ENCODE measurements at places on chromosomes 7 and 10.

DNA sequence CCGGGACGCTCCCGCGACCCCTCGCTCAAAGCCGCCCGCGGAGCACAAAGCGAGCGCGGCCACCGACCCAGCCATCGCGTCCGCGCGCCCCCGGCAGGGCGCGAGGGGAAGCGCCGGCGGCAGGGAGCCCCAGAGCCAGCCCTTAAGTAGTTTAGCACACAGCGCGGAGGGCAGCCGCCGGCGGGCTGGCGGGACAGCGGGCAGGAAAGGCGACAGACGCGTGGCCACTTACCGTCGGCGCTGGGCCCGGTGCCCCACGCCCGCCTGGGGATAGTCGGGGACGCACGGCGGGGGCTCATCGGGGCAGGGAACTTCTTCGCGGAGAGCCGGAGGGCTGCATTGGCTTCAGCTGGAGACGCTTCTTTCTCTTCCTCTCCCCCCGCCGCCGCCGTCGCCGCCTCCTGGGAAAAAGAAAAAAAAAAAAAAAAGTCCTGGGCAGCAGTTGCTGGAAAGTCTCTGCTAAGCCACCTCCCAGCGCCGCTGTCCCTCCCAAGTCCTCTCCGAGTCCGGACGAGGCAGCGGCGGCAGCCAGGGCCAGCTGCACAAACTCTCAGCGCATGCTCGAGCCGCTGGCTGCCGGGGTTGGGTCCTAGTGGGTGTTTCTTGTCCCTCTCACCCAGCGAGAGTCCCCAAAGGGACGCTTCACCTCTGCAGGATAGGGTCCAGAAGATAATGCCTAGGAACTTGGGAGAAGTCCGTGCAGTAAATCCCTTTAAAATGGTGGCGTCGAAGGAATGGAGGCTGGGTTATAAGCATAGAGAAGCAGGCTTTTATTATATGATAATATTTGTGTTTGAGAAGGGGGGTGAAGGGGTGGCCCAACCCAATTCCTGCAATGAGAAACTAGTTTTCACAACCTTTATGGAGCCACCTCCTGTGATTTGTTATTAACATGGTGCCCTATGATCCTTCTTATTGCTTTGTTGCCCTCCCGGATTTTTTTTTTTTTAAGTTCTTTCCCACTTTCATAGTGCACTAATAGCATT, at the start of gene TSPAN12:
TSS of gene TSPAN12 (minus strand) at position 557 of the 986 bp plus-strand sequence. CDS start 1,381 bp downstream, outside the sequence.
- DNase-seq, result peak; percentile 33

DNA sequence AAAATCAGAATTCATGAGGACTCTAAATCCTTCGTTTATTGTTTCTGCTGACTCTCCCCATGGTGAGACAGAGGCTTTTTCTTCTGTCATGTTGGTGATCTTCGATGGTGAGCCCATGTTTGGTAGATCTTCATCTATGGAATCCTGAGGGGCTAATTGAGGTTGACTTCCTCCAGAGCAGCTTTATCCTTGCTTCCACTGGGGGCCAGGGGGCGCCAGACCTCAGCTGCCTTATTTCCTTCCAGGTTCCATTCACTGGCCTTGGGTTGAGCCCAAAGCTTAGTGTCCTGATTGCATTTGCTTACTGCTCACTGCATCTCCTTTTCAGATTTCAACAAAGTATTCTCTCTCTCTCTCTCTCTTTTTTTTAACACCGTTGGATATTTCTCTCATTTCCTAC, 80.7 kb downstream of the GCC1 start:
- no peak for DNase-seq

DNA sequence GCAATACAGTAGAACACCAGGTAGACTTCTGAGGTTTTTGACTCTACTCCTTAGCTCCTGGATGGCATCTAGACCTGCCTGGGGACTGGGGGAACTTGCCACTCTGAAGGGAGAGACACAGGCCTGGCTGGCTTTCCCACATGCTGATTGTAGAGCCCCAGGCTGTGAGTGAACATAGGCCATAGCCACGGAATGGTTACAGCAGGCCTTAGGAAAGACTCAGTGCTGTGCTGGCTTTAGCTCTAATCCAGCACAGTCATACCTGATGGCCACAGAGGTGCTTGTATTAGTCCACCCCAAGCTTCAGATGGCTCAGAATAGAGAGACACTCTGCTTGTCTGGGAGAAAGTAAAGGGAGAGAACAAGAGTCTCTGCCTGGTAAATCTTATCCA, 35.0 kb upstream of the ARHGAP12 start:
- DNase-seq, result no peak

DNA sequence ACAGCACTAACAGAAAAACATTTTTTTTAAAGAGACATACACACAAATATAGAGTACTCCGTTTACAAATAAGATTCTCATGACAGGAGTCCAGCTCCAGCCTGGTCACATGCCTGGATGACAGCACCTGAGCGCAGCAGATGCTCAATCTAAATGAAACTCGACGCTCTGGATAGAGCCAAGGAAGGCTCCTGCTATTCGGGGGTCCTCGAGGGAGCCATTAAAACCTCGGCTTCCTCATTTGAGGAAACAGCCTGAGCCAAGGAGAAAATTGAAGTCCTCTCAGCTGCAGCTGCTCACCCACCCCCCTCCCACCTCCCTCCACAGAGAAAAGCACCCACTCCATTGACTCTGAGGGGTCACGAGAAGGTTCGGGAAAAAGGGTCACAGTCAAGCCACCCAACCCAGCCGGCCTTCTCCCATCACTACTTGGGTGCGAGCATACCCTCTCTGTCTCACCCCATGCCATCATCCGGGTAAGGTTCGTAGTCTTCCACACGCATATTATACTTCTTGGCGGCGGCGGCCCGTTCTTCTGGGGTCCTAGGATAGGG, 673 bp downstream of the NDUFB8 start:
- peak; percentile 38 for DNase-seq

Measured in NCI-H1436 (cell line).